Large intestine (tissue), 12 donors: ENCODE measurements at places on chromosomes 5 and 9. TPM values are rescaled to one million over a fixed set of nuclear protein-coding genes. Genes with fewer than 3 reads are reported as not detected.

DNA sequence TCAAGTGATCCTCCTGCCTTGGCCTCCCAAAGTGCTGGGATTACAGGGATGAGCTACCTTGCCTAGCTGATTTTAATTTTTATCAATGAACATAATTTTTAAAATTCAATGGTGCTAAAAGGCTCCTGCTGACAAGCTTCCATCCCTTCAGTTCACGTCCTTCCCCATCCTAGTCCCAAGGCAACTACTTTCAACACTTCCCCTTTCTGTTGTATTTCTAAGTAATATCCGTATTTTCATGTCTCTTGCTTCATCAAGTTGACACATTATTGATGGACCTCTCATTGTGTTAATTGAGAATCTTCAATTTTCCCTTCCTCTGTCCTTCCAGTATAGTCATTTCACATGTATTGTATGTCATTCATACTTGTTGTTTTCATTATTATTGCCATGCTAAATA lies 93.8 kb upstream of the RASGRF2 start:
- DNase-seq: no peak

DNA sequence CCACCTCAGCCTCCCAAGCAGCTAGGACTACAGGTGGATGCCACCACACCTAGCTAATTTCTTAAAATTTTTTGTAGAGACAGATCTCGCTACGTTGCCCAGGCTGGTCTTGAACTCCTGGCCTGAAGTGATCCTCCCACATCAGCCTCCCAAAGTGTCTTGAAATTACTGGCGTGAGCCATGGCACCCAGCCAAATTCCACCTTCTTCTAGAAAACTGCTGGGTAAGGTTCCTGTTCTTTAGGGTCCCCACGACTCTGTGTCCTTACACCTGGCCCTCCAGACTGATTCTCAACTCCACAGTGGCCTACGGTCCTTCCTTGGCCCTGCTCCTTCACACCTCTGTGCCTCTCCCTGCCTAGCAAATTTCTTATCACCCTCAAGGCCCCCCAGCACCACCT lies 1.9 kb downstream of the MAPK9 start:
- DNase-seq: no peak

Gene PLPP7
- polyA plus RNA-seq: 1.1 TPM

Gene NDUFS4
- polyA plus RNA-seq: 110 TPM

Gene SAXO1
- polyA plus RNA-seq: 0.06 TPM
